Lower lobe of right lung (tissue), 2 donors: ENCODE measurements at places on chromosomes 6 and 20. TPM values are rescaled to one million over a fixed set of nuclear protein-coding genes. Genes with fewer than 3 reads are reported as not detected.

- no peak for DNase-seq
Observed at GRCh38 chr6:29597184-29597583, 12.3 kb downstream of the OR2H2 start.

Gene OR12D1
- total RNA-seq = not detected

Gene PREX1
- 78.2 TPM for total RNA-seq

- DNase-seq = no peak
Observed at GRCh38 chr6:41040101-41040939, 1.3 kb upstream of the UNC5CL start.

- DNase-seq = no peak
Observed at GRCh38 chr6:811831-812230, 118.9 kb upstream of the EXOC2 start.

DNA sequence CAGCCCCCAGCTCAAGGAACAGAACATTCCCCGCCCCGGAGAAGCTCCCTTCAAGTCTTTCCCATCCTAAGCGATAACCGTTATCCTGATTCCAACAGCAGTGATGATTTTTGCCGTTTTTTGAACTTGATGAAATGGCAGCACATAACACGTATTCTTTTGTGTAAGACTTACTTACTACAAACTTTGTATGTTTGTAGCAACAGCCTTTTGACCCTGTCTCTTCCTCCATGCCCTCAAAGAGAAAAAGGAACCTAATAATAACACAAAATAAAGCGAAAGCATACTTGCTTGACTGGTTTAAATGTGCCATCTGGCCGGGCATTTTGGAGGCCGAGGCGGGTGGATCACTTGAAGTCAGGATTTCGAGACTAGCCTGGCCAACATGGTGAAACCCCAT is 26.4 kb upstream of the SLC9A8 start:
- no peak for DNase-seq

DNA sequence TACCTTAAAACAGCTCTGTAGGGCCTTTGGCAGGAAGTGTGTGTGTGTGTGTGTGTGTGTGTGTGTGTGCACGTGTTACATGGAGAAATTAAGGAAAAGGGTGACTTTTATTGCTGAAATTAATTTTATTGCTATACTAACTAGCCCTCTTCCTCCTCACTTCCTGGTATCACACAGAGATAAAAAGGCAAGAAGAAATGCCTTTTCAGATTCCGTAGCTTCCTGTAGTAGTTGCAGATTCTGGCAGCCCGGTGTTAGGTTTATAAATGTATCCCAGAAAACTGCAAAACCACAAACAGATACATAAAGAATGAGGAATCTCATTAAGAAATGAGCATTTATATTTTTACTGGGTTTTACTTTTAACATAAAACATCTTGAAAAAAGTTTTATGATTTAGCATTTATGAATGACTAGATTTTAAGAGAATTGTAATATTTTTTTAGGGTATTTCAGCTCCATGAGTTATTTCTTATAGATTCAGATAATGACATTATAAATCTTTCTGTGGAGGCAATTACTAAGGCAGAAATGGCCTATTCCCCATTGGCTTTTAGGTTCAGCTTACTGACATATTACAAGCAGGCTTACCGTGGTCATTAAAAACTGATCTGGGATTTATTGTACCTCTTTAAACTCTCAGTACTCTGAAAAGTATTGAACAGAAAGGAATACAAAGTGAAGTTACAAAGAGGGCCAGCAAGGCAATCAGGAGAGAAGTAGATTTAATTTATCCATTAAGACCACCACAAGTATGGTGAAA is 249.1 kb upstream of the TSHZ2 start:
- DNase-seq = no peak

Gene SEMG1
- not detected for total RNA-seq
